A549 treated with GW870086 at 1 μM for 4 hours (cell line): ENCODE measurements at places on chromosomes 2 and 18. TPM values are rescaled to one million over a fixed set of nuclear protein-coding genes. Genes with fewer than 3 reads are reported as not detected.

ARID5A gene
- total RNA-seq = 3.6 to 5.5 TPM (median 5.3 TPM) in 5 replicates

FRZB gene
- 0.07 TPM in 3 of 5 replicates, not detected in the others for total RNA-seq

MPHOSPH10 gene
- total RNA-seq = 37.3 to 44.6 TPM (median 40.5 TPM) in 5 replicates

SCN2A gene
- total RNA-seq = not detected in 5 replicates

DSG1 gene
- not detected in 5 replicates for total RNA-seq

MAPRE3 gene
- total RNA-seq = 9.9 to 14.1 TPM (median 11.9 TPM) in 5 replicates

CFAP53 gene
- total RNA-seq = 0.26 to 0.43 TPM (median 0.30 TPM) in 5 replicates

ANKRD62 gene
- total RNA-seq = not detected in 5 replicates

CYP27C1 gene
- total RNA-seq = 2.7 to 5.2 TPM (median 4.0 TPM) in 5 replicates

TANC1 gene
- 6.9 to 10.4 TPM (median 9.8 TPM) in 5 replicates for total RNA-seq

CXCR1 gene
- not detected in 5 replicates for total RNA-seq
